Kidney capillary endothelial cell (primary cell): ENCODE measurements at places on chromosomes 13 and 19.

DNA sequence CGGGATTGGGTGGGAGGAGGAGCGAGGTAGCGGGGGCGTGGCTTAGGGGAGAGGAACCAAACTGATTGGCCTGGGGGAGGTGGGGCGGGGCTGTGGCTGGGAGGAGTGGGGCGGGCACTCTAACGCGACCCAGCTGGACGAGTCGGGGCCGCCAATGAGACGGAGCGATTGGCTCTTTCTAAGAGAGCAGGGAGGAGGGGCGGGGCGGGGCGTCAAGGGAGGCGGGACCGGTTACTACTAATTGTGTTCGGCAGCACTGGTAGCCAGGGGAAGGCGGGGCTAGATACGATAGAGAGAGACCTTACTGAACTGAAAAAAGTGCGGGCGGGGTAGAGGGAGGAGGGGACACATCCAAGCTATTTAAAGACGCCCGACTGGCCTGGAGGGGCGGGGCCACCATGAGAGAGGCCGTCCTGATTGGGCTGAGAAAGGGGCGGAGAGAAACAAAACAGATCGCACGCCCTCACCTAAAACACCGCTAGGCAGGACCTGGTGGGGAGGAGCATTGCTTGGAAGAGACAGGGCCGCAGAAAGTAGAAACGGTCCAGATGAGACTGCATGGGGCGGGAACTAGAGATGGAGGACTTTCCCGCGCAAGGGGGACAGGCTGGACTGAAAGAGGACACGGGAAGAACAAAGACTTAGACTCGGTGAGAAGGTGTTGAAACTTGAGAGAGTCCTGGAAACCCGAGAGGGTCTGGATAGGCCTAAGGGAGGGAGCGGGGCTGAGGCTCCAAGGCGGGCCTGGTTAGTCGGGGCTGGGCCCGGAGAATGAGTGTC, at the start of gene KCNC3:
Gene KCNC3, minus strand, starts transcription at position 232 of the 780 bp plus-strand sequence. CDS start 295 bp downstream, outside the sequence.
- DNase-seq, result peak; percentile 90

GRCh38 chr13:20291675-20292074, 59.6 kb upstream of the GJB6 start:
- DNase-seq, result no peak

DNA sequence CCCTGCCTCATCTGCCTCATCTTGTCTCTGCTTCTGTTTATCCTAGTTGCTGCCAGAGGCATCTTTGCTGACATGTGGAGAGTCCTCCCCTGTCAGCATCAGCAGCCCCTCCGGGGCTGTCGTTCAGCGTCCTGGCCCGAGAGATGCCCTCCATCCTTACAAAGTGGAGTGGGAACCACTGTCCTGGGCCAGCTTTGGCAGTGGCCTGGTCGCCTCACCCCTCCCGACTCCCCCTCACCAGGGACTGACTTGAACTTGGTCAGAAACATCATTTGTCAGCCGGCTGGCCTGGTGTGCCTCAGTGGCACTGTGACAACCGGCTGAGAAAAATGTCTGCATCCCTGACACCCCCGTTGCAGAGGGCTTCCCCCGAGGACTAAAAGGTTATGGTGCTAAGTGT, 20.6 kb downstream of the FGF9 start:
- DNase-seq, result no peak

GRCh38 chr13:25803641-25804040, 248.2 kb downstream of the SHISA2 start:
- DNase-seq, result no peak

GRCh38 chr13:109331898-109332297, 454.5 kb downstream of the IRS2 start:
- DNase-seq, result no peak

- no peak for DNase-seq
Observed at GRCh38 chr13:97205465-97205864, 16.7 kb upstream of the MBNL2 start.

DNA sequence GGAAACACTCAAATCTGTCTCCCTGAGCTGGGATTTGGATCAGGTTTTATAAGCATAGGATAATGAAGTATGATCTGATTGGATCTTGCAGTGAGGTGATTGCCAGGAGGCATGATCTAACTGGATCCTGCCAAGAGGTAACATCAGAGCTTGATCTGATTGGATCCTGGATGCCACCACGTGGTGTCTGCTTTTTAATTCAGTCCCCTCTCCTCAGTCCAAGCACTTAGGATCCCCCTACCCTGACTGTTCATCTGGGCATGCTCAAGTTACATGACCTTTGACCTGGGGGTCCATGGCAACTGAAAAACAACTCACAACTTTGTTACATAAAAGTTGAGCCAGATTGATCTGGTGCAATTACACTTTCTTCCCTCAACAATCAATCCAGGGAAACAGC, 47.5 kb upstream of the LSM14A start:
- no peak for DNase-seq

- peak; percentile 16 for DNase-seq
Observed at GRCh38 chr13:42832341-42833096, 51.1 kb downstream of the FAM216B start.

DNA sequence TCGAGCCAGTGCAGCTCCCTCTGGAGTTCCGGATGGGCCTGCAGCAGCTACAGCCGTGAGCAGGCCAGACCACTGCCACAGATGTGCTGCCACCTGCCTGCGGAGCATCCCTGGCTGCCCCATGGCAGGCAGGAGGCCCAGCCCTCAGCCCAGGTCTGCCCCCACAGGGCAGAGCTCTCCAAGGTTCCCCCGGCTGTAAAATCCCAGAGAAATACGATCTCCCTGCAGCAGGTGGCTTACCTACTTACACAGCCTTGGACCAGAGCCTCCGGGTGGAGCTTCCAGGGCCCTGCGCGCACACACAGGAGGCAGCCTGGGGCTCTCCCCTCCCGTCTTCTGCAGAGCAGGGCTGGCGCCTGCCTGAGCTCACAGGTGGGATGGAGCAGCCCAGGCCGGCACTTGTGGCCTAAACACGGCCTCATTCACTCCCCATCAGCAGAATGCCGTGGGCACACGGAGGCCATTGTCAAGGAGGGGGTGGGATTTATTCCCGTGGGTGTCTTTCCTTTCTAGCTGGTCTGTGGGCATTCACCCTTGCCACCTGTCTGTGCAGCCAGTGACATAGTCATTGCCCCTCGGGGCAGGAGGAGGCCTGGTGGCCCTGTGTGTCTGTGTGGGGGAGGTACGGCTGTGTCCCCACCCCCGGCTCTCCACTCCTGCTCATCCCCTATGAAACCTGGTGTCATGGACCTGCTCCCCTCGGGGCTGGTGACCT, 118.0 kb downstream of the KDM4B start:
- no peak for DNase-seq

GRCh38 chr19:4596033-4596904, 36.8 kb upstream of the SEMA6B start:
- no peak for DNase-seq

GRCh38 chr13:32254916-32255723, 60.0 kb downstream of the ZAR1L start:
- DNase-seq, result no peak

GRCh38 chr13:39536274-39536673, 66.7 kb downstream of the LHFPL6 start:
- DNase-seq, result no peak

- no peak for DNase-seq
Observed at GRCh38 chr19:18651733-18652132, 14.9 kb downstream of the KLHL26 start.

- no peak for DNase-seq
Observed at GRCh38 chr19:42524943-42525342, 3.3 kb downstream of the CEACAM1 start.

DNA sequence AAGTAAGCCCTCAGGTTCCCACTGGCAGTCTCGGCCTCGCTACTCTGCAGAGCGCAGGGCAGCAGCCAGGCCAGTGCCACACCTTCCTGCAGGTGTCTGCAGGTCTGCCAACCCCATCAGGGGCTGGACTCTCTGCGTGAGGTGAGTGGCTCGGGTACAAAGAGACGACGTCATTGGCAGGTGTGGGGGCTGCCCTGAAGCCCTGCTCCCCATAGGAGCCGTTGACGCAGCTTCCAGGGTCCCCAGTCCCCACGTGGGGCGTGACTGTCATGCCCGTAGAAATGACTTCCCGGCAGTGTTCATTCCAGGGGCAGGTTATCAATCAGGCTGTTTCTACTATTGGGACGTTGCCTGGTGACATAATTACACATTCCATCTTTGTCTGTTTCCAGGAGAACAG, 15.3 kb upstream of the GJB6 start:
- DNase-seq, result no peak

GRCh38 chr19:35294859-35295791, 3.2 kb downstream of the MAG start:
- no peak for DNase-seq

DNA sequence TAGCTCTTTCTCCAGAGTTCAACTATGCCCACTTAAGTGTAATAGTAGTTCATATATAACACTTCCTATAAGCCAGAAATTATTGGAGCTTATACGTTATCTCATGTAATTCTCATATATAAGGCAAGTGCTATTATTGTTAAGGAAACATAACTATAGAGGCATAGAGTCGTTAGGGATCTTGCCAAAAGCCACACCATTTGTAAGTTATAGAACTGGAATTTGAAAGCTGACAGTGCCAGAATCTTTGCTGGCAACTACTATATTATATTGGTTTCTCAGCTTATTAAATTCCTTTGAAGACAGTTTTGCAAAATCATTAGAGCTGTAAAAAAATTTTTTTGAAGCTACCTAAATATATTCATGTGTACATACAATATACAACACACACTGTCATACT, 51.0 kb upstream of the MBNL2 start:
- no peak for DNase-seq

DNA sequence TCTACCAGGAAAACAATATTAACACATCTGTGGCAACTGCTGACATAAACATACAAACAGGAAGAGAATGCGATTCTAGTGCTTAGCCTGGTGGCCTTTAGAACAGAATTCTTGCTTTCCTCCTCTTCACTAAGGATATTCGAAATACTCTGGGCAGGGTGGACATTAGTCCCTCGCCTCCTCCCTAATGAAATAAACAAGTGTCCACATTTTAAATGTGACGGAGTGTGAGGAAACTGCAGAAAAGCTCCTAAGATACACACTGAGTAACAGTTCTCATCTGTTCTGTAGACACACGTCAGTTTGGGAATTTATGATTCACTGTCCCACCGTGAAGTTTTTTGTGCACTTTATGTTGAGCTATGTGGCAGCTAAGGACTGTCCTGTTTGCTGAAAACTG, 639 bp downstream of the STARD13 start:
- peak; percentile 46 for DNase-seq

DNA sequence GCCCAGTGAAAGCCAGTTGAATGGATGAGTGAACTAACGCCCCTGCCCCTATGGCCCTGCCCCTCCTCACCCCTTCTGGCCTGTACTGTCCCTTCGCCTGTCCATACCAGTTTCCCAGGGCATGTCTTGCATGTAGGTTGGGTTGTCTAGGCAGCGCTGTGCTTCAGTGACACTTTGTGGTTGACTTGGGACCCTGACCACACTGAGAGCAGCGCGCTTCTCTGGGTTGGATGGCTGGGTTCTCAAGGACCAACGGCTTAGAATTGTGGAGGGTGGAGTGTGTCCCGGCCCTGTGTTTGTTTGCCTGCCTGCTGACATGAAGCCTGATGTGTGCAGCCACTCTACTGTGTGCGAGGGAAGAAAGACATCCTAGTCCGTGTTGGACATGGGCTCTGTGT, 15.8 kb downstream of the GATAD2A start:
- DNase-seq, result no peak

DNA sequence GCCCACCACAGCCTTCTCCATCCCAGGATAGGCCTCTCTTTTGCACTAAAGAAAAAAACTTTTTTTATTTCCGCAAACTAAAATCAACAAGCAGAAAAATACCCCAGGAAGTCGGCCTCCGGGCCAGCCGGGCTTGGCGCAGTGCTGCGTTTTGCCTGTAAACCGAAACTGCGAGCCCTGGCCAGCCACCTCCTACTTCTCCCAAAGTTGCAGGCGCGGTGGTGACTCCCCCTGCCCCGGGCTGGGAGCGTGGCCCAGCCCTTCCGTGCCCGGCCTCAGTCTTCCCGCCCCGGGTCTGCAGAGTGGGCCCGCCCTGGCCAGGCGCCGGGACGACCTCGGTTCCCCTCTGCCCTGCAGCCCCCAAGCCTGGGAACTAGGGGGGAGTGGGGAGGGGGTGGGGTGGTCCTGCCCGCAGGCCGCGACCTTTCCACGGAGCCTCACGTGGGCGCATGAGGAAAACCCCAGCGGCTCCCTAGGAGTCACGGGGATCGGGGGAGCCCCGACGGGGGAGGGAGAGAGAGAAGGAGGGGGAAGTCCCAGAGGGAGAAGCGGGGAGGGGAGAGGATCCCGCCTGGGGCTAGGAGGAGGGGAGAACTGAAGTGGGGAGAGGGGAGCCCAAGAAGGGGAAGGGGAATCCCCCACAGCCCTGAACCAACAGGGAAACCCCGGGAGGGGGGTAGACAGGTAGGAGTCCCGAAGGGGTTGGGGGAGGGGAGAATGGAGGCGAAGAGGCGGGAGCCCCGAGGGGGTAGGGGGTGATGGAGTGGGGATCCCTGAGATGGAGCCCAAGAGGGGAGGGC, 3.0 kb downstream of the GADD45B start:
- DNase-seq, result no peak

- DNase-seq, result no peak
Observed at GRCh38 chr13:100461309-100462030, 127.1 kb downstream of the GGACT start.

- DNase-seq, result no peak
Observed at GRCh38 chr13:69389899-69390298, 717.7 kb upstream of the ATXN8OS start.

GRCh38 chr19:4794971-4795370, 3.4 kb downstream of the FEM1A start:
- DNase-seq, result no peak

- no peak for DNase-seq
Observed at GRCh38 chr19:34309368-34310138, 55.2 kb downstream of the GARRE1 start.

GRCh38 chr19:10419646-10420443, 493 bp upstream of the PDE4A start:
- no peak for DNase-seq

DNA sequence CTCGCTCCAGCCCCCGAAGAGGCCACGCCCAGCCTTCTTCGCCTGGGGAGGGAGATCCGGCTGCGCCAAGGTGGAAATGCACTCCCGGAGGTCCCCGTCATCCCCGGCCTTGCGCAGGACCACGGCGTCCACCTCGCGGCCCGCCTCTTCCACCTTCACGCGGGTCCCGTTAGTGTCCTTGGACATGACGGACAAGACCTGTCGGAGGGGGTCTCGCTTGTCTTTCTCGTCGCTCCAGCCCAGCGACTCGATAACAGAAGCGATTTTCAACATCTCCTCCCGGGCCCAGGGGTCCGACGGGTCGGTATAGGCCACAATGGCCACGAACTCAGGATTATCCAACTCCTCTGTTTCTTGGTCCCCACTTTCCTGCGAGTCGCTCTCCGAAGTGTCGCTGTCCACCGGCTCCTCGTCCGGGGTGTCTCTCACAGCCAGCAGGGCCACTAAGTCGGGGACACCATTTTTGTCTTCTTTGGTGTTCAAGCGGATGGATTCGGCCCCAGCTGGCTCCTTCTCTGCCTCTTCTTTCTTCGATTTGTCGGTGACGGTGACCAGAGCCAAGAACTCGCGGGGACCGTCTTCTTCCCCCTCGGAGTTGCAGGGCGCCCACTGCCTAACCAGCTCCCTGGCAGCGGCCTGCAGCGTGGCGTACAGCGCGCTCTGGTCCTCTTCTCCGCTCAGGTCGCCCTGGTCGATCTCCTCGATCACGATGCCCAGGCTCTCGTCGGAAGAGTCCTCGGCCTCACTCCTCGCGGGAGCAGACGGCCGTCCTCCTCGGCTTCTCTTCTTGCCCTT, 1.3 kb downstream of the PNMA8B start:
- DNase-seq, result no peak
